KBM-7 (cell line): ENCODE measurements at places on chromosomes 5 and 9.

DNA sequence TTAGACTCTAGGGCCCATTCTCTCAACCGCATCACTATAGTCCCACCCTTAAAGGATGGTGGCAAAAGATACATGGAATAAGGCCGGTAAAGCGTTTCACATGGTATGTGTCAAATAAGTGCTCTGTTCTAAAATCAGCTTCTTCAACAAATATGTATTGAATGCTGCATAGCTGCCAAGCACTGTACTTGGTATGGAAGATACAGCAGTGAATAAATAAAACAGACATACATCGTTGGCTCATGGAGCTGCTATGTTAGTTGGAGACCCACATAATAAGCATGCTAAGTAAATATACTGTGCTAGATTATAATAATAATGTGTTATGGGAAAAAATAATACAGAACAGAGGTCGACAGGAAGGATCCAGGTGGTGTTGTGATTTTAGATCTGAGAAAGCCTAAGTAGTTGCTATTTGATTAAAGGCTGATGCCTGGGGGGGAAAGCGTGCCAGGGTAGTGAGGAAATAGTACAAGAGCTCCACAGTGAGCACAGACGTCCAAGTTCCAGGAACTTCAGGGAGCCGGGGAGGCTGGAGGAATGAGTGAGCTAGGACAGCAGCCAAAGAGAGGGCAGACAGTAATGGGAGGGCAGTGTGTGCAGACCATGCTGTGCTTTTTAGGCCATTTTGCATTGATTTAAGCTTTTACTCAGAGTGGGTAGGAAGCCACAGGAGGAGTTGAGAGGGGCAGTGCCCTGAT is 93.7 kb downstream of the JAKMIP2 start:
- no peak for DNase-seq

- no peak for DNase-seq
Observed at GRCh38 chr5:155017610-155018009, 4.1 kb downstream of the KIF4B start.

DNA sequence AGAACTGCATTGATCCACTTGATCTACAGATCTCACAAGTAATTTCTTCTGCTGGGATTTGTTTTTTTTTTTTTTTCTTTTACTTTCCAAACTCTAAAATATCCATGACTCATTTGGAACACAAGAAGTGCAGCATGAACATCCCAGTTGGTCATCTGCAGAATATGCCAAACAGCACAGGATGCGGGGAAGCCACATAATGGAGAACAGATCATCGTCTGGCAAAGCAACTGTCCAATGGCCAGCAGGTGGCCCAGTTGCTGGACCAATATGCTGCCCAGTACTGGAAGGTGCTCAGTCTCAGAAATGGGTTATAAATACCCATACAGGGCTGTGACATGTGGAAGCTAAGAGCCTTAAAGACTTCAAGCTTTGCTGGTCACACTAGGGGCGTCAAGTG is 221.3 kb upstream of the TAS2R1 start:
- no peak for DNase-seq

- no peak for DNase-seq
Observed at GRCh38 chr5:124401476-124402143, 344.8 kb downstream of the ZNF608 start.

GRCh38 chr9:78807286-78807685 is 510.4 kb downstream of the PSAT1 start:
- DNase-seq, result no peak

DNA sequence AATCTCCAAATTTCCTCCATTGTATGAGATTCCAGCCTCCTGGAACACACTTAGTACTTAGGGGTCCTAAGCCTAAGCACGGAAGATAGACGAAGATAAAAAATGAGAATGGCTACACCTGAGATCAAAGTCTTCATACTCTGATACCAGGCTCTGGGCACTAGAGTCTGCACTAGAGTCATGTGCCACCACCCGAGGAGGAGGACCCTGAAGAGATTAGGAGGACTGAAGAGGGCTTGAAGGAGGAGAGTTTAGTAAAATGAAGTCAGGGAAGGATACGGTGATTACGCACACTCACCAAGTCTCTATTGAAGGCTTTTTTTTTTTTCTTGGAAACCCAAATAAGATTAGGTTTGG is 573 bp upstream of the SPATA24 start:
- no peak for DNase-seq

DNA sequence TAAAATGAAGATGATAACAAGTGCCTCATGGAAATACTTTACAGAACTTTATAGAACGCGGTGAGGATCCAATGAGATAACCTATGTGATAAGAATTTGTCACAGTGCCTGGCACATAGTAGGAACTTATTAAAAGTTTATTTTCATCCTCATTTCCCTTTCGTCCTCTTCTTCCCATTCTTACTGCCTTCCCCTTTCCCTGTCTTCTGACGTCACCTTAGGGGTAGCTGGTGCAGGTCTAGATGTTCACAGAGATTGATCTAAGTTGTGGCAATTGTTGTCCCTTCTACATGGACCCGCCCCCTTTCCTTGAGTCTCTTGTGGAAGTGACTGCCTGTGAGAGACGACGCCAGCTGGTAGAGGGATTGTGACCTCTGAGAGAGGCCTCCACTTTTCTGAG is 46.5 kb upstream of the NTRK2 start:
- no peak for DNase-seq

GRCh38 chr9:7965063-7965462 is 165.5 kb upstream of the DMAC1 start:
- DNase-seq, result no peak

- DNase-seq, result no peak
Observed at GRCh38 chr9:123402981-123403509, 47.0 kb downstream of the CRB2 start.

DNA sequence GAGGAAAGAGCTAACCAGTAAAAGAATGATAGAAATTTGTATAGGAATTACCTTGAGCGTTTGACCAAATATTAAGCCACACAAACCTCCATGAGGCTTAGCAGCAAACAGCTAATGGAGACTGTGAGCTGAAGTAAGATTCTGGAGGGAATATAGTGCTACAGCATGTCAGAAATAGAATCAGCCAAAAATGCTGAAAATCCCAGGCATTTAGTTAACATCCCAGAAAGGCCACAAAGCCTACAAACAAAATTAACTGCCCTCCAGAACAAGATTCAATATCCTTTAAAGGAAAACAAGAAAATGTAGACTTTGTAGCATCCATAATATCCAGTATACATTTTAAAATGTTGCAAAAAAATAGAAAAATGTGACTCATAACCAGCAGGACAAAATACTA is 257.8 kb upstream of the TUSC1 start:
- DNase-seq, result no peak

DNA sequence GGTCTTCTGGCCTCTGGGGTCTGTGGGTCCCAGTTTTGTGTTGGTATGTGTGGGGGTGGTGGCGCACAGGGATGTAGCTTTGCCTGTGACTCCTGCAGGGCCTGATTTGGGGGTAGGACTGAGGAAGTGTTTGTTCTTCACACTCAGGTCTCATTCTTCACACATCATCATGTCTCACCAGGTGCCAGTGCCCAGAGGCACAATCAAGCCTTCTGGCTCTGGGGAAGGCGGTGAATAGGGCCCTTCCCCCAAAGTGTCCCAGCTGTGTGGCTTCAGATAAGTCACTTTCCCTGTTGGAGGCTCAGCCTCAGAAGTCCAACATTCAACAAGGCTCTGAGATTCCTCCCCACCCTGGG is 5.1 kb downstream of the DBN1 start:
- DNase-seq, result no peak

GRCh38 chr5:102153003-102153759 is 142.9 kb downstream of the SLCO4C1 start:
- DNase-seq, result peak; percentile 65

GRCh38 chr5:97501965-97502305 is 318.9 kb upstream of the RIOK2 start:
- DNase-seq, result no peak

- no peak for DNase-seq
Observed at GRCh38 chr5:93277051-93277450, 304.0 kb downstream of the NR2F1-AS1 start.

- no peak for DNase-seq
Observed at GRCh38 chr5:162230348-162230747, 162.8 kb downstream of the GABRG2 start.

DNA sequence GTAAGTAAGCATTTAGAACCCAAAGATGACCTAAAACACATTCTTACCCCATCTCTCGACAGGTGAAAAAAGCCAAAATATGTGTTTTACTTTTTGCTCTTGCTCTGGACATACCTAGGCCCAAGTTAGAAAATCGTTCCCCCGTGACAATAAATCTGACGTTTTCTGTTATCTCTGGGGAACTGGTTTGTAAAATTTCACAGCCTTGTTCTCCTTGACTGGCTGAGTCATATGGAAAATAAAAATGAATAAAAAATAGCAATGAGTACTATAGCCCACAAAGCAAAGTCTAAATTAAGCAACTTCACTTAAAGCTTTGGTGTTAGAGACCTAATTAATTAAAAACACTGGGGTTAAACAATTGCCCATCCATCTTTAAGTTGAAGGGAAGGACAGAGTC is 286.9 kb upstream of the CLINT1 start:
- no peak for DNase-seq

DNA sequence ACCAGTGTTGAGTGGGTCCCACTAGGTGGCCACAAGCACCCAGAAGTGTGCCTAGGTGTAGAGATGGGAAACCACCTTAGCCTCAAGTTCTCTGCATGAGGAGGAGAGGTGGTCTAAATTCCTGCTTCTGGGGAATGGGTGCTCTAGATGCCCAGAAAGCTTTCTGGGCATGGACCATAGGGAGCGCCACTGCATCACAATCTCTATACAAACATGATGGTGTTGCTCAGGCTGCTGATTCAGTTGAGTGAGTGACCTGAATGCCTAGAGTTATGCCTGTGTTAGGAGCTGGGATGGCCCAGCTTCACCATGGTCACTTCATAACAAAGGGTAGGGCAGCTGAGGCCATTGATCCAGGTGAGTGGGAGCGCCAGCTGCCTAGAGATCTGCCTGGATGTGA is 667.9 kb upstream of the ARRDC3 start:
- DNase-seq, result no peak

DNA sequence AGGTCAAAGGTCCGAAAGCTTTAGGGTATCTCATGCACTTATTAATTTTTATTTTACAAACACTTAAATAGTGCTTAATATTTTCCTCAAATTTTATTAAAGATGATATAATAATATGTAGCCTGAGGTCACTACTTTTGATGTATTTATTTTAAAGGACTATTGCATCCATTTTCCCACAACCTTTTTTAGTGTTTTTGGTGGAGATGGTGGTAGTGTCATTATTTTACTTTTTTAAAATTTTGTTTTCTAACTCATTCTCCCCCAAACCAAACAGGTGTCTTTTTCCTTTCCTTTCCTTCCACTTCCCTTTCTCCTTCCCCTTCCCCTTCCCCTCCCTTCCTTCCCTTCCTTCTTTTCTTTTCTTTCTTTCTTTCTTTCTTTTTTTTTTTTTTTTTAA is 328.6 kb downstream of the CYLC2 start:
- DNase-seq, result no peak

DNA sequence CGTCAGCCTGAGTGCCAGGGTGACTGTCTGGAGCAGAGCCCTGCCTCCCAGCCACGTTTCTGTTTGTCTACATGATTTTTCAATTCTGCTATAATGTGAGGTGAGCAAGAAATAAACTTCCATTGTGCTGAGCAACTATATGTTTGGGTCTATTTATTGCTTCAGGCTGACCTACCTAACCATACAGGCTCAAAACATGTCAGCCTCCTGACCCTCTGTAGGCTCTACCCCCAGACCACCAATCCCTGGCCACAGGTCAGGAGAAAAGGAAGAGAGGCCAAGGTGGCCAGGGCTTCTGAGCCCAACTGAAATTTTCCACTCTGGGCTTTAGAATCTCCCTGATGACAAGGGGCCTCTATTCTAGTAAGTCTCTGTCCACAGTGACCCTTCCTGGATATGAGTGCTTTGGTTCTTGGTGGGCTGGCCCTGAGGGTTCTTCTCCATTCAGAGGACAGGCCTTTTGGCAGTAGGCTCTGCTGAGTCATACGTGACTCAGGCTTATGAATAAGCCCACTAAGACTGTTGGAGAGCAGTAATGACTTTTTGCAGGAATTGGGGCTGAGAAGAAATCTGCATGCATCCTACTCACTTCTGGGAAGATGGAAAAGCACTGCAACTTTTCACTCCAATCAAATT is 117.2 kb upstream of the TBCA start:
- DNase-seq, result peak; percentile 7

GRCh38 chr9:33161011-33161588 is 6.0 kb downstream of the B4GALT1 start:
- DNase-seq, result peak; percentile 63

DNA sequence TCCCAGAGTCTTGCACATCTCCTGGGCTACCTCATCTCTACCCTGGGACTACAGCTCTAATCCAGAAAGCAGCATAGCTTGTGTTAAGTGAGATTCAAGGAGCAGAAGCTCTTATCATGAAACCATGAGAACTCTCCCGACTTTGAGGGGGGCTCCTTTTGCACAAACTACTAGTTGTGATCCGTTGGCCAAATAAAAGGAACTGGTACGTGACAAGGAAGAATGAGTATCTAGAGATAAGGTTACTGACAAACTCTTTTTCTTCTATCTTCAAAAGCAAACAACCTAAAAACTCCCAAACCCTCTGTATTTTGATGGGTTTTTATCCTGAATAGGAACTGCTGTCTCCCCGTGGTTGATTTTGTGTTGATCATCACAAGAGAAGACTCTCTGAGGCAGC is 168.5 kb downstream of the SLC24A2 start:
- no peak for DNase-seq

- no peak for DNase-seq
Observed at GRCh38 chr5:173786286-173787187, 101.6 kb upstream of the CPEB4 start.
